ENCODE measurements at places on chromosomes 7 and 10. TPM values are rescaled to one million over a fixed set of nuclear protein-coding genes. Genes with fewer than 3 reads are reported as not detected.

- DNase-seq, result no peak
Measured at GRCh38 chr10:34999532-34999931, 90.6 kb downstream of the CUL2 start.

DNA sequence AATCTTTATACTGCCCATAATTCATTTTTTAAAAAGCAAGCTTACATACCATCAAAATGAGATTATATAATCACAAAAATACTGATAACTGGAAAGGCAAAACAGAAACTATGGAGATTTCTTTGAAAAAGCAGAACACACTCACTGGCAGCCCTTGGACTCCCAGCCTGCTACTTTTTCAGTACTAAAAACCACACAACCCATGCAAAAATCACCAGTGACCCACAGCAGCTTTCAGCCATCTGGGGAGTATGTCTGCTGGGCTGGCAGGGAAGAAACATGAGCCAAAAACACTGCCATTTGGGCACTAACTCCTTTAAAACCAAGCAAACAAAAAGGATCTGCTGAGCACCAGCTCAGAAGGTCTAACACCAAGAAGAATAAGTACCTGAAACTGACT, 80.0 kb upstream of the DDC start:
- no peak for DNase-seq

DNA sequence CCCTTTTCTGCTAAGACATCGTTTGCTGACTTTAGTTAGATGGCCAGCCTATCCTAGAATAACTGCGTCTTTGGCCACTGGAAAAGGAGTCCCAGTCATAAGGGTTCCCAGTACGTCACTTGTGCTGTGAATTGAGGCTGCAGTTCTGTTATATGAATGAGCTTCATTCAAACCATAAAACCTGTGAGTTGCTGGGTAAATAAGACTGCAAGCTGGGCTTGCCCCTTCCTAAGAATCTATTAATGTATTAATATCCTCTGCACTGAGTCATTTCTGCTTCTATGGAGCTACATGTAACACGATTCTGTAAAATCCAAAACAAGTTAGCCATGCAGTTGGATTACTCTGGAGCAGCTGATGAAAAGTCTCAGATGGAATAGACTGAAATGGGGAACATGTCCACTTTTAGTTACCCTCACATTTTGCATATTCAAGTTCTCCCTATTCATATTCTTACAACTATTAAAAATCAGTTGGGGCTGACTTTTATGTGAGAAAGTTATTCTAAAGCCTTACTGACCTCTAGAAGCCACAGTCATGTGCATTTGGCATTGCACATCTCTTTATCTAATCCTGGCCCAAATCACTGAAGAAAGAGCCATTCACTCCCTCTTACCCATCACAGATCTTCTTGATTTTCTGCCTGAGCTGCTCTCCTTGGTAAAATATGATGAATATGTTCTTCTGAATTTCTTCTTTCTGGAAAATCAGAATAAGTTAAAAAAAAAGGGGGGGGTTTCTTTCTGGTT, 41.8 kb upstream of the TMEM213 start:
- DNase-seq, result no peak

DNA sequence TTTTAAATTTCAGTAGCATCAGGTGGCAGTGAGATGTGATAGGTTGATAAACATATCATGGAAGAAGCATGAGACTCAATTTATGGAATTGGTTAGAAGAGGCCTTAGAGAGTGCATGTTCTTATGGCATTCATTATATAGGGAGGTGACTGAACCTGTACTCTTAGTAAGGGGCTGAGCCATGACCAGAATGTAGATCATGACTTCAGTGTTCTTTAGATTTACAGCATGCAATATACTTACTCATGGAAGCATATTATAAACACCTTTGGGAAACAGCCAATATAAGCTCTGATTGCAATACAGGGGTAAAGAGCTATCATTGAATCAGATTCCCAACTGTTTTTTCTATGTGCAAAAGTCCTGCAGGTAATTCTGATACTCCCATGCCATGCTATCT, 50.2 kb downstream of the NT5C3A start:
- no peak for DNase-seq

- no peak for DNase-seq
Measured at GRCh38 chr7:45865594-45866410, 7.1 kb downstream of the CCDC201 start.

SLC35G1 gene
- 3.9 TPM for total RNA-seq

POLL gene
- 16.0 TPM for total RNA-seq

WEE2 gene
- total RNA-seq, result not detected

Measured in myocyte (in vitro differentiated cells).